ENCODE measurements at places on chromosomes 2 and 18.

GRCh38 chr2:153403940-153404339 is 74.6 kb downstream of the RPRM start:
- DNase-seq = no peak

DNA sequence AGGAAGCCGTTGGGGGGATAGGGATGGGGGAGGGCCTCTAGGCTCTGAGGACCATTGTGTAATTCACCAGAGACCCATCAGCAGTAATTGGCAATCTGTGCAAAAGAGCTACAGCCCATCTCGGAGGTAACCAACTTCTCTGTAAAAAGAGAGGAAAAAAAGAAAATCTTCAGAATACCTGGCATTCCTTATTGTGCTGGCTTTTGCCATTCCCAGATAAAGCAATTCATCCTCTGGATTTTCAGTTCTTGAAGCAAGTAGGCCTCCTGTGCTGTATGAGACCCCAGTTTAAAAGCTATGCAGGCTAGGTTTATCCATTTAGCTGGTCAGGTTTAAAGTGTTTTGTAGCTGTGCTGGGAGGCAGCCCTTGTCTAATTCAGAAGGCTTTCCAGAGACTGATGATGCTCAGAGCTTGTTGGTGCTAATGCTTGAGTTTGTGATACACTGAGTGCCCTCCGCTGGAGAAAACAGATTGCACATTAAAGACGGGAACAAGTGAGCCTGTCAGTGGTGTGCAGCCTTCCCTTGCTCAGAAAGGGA is at the start of gene LRRTM4:
LRRTM4 (minus strand) TSS at position 446 of the 540 bp plus-strand sequence.
- DNase-seq = peak; percentile 7

- no peak for DNase-seq
Observed at GRCh38 chr2:221097568-221097915, 474.6 kb downstream of the EPHA4 start.

DNA sequence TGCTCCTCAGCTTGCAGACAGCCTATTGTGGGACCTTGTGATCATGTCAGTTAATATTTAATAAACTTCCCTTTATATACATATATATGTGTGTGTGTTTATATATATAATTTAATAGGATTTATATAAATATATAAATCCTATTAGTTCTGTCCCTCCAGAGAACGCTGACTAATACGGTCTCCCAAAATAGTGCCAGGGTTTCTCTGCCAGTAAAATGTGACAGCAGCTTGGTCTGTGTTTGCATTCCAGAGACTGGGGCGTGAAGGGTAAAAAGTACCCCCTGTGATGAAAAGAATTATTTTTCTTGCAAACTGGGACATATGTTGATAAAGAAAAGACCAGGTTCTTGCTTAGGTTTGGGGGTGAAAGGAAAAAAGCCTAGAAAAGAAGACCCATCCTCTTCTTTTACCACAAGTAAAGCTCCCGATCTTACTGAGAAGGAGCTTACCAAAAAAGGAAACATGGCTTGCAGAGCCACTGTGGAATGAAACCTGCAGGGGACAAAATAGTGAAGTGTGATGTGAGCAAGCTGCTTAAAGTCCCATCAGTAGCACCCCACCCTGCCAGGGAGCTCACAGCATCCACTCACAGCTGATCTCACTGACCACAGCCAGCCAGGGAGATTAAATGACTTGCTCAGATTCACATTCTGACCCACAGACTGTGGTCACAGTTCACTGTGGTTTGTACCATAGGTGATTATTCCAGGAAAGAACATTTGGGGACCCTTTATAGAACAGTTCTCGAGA is 110.9 kb upstream of the RMP24 start:
- DNase-seq = no peak

GRCh38 chr2:19362755-19363473 is 4.5 kb upstream of the OSR1 start:
- DNase-seq = peak; percentile 89

DNA sequence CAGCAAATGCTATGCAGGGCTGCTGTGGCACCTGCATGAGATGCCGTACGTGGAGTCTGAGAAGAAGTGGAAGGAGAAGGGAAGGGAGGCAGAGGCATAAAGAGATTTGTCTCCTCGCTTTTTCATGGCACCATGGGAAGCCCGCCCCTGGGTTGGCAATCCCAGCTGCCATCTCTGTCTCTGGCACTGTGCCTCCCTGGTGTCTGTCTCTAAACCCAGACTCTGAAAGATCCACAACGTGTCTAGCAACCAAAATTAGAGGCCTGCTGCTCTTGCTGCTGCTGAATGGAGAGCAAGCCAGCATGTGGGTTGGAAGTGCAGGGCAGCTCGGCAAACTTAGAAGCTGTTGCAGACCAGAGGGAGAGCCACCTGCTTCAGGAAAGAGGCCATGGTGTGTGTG is 53.1 kb downstream of the INO80C start:
- no peak for DNase-seq

- no peak for DNase-seq
Observed at GRCh38 chr18:49064889-49065288, 114.1 kb upstream of the SMAD7 start.

GRCh38 chr2:172806996-172807395 is 71.4 kb downstream of the RAPGEF4 start:
- DNase-seq = no peak

DNA sequence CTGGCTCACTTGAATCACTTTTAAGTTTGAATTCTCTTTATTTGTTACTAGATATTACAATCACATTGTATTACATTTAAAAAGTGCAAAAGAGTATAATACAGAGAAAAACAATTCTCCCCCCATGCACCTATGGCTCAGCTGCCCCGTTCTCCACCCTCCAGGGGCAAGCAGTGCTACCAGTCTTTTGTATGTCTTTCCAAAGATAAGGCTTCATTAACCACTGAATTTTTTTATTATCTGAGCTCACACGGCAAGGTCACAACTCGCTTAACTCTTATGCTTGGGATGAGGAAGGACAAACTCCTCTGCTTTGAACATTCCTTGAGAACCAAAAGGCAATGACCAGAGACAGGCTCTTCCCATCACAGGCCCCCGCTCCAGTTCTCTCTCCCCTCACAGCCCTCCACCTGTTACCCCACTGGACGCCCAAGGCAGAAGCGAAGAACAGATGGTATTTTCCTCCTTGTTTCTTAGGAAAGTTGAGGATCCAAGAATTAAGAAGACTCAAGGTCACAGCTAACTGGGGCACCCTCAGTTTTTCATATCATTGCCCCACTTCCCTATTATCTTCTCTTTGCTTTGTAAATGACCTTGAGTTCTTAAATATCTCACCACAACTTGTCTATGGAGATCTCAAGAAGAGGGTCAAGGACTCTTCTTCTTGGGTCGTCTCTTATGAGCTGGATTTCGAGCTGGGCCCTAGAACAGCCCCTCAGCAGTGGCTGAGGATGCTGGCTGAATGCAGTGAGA is 30.1 kb downstream of the SH2D6 start:
- DNase-seq = no peak
